ENCODE measurements at places on chromosomes 11 and 22.

DNA sequence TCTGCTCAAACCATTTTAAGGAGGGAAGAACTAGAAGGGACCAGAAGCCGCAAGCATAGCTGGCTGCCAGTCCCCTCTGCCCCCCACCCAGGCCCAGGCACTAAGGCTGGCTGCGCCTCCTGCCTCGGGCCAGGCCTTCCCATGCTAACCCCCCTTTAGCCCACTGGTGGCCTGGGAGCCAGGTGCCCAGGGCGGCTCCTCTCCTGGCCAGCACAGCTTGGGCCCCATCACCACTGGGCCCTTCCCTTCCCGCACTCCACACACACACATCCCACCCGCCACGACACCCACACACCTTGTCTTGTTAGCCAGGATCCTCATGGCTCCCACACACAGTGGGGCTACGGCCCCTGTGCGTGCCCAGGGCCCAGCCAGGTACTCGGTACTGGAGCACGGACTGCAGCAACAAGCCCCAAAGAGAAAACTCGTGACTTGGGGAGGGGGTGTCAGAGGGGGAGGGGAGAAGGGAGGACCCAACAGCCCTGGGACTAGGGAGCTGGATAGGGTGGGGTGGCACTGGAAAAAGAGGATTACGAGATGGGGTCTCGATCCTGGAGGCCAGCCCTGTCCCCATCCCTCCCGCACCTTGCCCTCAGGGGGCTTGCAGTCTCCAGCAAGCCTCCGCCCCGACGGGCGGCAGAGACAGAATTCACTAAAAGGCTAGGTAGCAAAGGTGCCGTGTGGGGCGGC, 16.0 kb downstream of the BCL9L start:
- DNase-seq = no peak

DNA sequence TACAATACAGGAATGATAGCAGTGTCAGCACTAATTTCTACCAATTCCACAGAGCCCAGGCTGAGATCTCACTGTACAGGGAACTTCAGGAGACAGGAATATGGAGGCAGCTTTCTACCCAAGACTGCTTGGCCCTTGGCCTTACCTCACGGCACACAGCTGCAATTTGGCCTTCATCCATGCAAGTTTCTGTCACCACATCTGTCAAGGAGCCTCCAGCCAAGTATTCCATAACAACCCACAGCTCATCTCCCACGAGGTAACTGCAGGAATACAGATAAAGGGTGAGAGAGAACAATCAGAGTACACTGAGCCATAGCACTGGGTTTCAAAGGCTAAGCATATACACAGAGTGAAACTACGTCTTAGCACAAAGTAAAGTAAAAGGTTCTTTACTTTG, 39.0 kb upstream of the GDPD4 start:
- DNase-seq = no peak

- DNase-seq = no peak
Measured at GRCh38 chr11:75429902-75430713, 2.9 kb downstream of the KLHL35 start.

DNA sequence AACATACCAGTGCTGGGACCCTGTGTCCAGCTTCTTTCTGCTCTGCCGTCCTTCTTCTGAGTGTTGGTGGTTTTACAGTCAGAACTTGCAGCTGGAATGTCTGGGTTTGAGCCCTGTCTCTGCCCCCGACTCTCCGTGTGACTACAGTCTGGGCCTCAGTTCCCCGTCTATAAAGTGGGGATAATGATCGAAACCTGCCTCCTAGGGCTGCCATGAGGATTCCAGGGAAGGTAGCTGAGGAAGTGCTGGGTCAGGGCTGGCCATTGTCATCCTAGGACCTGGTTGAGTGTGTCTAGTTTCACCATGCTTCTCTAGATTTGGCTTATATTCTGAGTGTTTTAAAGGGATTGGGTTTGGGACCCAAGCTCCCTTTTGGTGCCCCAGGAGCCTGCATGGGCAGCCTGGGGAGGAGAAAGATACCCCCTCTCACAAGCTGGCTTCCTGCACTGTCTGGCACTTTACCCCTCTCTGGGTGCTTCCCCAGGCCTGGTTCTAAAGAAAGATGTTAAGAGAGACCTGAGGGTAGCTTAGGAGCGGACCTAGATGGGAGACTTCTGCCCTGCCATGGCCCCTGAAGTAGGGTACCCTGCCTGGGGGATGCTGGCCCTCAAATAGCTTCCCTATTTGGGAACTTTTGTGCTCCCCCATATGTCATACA, 49.9 kb downstream of the TSPAN18 start:
- DNase-seq = no peak

DNA sequence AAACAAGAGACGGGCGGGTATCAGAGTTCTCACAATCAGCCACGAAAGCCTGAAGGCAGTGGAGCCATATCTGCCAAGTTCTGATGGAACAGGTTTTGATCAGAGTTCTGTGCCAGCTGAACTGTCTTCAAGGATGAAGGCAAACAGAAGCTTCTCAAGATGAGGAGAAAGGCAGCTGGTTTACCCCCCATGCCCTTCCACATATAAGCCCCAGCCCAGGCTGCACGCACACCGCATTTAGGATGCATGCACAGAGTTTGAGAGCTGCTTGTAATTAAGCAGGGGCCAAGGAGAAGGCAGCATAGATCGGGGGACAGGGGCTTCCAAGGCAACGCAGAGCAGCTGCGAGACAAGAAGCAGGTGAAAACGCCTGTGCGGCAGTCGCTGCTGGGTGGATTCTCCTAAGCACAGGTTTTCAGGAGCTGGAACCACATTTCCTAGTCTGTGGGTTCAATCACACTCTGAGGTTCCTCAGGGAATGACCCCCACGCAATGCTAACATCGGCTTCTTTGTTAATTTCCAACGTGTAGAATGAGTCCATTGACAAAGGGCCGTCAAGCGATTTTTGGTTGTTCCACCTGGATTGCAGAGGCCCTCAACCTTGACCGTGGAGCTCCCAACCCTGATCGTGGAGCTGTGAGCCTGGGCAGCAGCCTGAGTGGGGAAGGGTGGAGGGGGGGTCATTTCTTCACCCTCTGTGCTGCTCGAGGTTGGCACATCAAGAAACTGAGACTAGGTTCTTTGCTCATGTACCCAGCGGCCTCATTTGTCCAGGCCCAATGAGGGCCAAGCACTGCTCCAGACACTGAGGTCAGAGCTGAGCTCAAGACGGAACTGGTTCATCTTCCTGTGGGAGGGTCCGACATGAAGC, 81.7 kb upstream of the SHISAL1 start:
- DNase-seq = no peak

DNA sequence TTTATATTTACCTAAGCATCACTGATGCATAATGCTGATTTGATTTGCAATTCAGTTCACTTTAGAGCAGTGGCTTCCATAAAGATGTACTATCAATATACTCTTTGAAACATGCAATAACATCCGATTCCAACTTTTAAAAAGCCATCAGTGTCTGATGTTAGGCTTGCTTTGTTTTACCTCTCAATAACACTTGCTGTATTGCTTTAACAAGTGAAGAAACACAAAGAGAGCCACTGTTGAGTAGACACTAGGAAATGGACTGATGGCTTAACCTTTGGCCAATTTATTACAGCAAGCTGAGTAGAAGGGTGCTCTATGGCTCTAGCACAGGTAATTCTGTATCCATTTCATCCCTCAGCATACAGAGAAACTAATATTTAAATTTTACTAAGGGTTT, 122.1 kb downstream of the FCHSD2 start:
- no peak for DNase-seq

GRCh38 chr11:20474882-20475517, 87.5 kb downstream of the PRMT3 start:
- no peak for DNase-seq

DNA sequence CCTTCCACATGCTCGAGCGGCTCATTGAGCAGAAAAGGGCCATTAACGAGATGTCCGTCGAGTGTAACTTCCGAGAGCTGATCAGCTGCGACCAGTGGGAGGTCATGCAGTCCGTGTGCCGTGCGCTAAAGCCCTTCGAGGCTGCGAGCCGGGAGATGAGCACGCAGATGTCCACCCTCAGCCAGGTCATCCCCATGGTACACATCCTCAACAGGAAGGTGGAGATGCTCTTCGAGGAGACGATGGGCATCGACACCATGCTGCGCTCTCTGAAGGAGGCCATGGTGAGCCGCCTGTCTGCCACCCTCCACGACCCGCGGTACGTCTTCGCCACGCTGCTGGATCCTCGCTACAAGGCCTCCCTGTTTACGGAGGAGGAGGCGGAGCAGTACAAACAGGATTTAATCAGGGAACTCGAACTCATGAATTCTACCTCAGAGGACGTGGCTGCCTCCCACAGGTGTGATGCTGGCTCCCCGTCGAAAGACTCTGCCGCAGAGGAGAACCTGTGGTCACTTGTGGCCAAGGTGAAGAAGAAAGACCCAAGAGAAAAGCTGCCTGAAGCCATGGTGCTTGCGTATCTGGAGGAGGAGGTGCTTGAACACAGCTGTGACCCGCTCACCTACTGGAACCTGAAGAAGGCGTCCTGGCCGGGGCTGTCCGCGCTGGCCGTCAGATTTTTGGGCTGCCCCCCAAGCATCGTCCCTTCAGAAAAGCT, 31.7 kb downstream of the ALG12 start:
- DNase-seq = no peak

GRCh38 chr22:37887584-37888378, 18.3 kb upstream of the MICALL1 start:
- no peak for DNase-seq

DNA sequence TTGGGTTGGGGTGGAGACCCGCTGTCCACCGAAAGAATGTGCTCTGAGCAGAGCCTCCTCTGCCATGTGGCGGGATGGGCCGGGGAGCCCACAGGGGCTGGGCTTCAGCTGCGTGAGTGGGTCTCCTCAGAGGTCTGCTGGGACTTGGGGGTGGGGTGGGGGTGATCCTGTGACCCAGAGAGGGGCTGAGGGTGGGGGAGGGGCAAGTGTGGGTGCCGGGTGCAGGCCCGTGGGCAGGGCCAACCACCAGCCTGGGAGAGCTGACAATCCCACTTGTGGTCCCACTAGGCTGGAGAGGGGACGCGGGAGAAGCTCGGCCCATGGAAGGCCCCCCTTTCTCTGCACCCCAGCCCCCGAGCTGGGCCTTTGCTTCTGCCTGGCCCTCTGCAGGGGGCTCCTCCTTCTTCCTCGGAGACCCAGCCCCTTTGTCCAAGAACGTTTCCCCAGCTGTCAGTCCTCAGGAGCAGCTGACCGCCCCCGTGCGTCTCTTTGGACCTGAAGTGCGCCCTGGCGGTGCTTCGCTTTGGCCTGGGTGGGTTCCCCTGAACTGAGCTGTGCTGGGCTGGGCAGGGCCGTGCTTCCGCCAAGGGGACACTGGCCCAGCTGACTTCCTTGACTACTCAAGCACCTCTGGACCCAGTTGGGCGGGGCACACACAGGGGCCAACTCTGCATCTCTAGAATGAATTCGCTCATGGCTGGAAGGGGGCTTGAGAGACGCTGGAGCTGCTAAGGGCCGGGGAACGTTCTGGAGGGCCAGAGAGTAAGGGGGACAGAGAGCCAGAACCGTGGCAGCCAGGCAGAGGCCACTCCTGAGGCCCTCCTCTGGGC, 30.2 kb downstream of the OSBPL5 start:
- no peak for DNase-seq

GRCh38 chr11:18468961-18469360, 13.3 kb downstream of the LDHAL6A start:
- DNase-seq = no peak

- no peak for DNase-seq
Measured at GRCh38 chr11:79578116-79578515, 137.3 kb upstream of the TENM4 start.
